ENCODE measurements at places on chromosomes 7 and 10.

- DNase-seq = no peak
These were observed 12.7 kb downstream of the ZMIZ1 start for GRCh38 chr10:79081353-79082034.

GRCh38 chr10:67969875-67970274, 85.4 kb downstream of the SIRT1 start:
- DNase-seq = no peak

DNA sequence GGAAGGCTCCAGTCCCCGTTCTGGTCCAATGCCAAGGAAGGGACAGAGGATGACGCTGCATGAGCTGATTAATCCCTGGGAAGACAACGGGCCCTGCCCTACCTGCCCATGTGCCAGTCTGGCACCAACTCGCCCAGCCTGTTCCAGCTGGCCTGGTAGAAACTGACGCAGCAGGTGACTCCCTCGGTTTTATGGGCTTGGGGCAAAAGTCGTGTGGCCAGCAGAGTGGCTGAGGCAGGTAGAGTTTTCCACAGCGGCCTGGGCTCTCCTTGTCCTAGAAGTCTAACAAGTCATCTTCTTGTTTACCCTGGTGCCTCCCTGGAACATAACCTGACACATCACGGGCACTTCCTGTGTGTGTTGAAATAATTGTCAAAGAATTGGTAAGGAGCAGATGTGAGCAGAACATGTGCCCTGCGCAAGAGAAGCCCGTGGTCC, 20.4 kb upstream of the LMTK2 start:
- DNase-seq = peak; percentile 47

DNA sequence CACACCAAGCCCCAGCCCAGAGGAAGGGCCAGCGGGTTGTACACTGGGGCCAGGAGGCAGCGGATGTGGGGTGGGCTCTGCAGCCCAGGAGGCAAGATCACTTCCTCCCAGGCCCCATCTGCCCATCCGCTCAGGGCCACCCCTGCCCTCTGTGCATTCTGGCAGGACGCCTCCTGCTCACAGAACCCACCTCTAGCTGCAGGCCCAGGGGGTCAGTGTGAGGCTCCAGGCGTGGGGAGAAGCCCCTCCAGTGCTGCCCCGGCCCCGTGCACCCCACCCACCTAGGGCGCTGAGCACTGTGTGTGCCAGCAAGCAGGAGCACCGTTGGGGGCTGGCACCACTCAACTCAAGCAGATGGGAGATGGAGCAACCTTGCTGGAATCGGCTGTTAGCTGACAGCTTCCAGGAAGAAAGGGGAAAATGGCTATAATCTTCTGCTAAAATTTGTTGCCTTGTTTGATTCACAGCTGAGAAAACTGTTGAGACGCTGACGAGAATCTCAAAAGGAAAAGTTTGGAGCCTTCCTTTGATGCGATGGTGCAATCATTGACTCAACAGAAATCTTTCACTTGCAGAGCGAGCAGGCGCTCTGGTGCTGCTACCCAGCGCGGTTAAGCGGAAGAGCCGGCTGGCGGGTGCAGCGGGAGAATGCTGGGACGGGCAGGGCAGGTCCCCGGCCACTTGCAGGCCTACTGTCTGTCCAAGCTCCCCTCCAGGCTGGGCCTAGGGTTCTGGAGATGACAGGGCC, 276.1 kb downstream of the ELFN1 start:
- DNase-seq = no peak

- no peak for DNase-seq
These were observed 74.9 kb upstream of the PCBD1 start for GRCh38 chr10:70963271-70963670.

DNA sequence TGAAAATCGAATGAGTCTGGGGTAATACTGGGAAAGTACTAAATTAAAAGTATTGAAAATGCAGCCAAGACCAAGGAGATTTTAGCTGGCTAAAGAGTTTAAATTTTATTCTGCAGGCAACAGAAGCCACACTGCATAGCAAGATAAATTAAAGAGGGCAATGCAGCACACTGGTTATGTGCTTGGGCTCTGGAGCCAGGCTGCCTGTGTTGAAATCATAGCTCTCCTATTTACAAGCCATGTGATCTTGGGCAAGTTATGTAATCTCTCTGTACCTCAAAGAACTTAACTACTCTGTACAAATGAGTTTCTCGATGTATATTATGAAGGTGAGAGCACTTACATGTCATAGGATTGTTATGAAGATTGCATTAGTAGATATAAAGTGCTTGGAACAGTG, 9.9 kb downstream of the SLC25A13 start:
- DNase-seq = no peak

DNA sequence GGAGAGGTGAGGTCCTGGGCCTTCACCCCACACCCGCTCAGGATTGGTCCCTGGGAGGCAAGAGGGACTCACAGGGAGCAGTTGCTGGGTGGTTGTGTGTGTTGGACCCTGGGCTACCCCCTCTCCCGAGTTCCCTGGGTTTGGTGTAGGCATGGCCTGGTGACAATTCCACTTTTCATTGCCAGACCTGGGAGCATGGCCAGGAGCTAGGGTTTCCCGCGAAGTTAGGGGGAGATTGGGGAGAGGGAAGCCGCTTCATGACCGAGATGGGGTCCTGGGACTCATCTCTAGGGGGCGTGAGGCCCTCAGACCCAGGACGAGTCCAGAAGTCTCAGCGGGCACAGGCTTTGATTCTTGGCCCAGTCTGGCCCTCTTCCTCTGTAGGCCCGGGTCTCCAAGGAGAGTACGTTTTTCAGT, 606 bp downstream of the PALD1 start:
- no peak for DNase-seq

GRCh38 chr7:120156476-120156875, 116.5 kb upstream of the KCND2 start:
- DNase-seq = no peak

- no peak for DNase-seq
These were observed 19.5 kb downstream of the RALA start for GRCh38 chr7:39642896-39643295.

DNA sequence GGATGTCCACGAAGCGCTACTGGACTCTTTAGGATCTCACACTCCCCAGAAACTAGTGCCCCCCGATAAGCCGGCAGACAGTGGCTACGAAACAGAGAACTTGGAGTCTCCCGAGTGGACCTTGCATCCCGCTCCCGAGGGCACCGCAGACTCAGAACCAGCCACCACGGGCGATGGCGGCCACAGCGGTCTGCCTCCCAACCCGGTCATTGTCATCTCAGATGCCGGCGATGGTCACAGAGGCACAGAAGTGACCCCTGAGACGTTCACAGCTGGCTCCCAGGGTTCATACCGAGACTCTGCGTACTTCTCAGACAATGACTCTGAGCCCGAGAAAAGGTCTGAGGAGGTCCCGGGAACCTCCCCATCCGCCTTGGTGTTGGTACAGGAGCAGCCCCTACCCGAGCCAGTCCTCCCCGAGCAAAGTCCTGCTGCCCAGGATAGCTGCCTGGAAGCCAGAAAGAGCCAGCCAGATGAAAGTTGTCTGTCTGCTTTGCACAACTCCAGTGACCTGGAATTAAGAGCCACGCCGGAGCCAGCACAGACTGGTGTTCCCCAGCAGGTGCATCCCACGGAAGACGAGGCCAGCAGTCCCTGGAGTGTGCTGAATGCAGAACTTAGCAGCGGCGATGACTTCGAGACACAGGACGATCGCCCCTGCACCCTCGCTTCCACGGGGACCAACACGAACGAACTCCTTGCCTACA, 17.6 kb upstream of the BHLHA15 start:
- peak; percentile 42 for DNase-seq

GRCh38 chr7:45575501-45576248, 1.5 kb downstream of the ADCY1 start:
- DNase-seq = no peak

- no peak for DNase-seq
These were observed 42.7 kb downstream of the CFAP46 start for GRCh38 chr10:132899751-132900065.

DNA sequence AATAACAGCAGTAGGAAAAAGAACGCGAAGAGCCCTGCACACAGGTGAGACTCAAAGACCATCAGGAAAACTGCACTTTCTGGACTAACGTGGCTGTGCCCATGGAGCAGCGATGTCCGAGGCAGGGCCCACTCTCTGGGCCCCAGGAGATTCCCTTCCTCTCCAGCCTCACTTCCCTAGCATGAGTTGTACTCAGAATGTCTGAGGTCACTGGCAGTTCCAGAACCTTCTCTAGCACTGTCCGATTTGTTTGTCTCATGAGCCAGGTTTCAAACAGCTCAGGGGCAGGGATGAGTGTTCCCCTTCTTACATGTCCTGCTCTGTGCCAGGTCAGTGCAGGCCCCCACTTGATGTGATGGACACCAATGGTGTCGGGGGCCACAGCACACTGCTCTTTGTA, 484.2 kb downstream of the PTPRN2 start:
- DNase-seq = no peak

GRCh38 chr7:135911099-135911498, 66.1 kb downstream of the MTPN start:
- DNase-seq = no peak

GRCh38 chr7:80677629-80678028, 39.2 kb downstream of the CD36 start:
- DNase-seq = no peak

GRCh38 chr7:22444181-22444971, 55.6 kb downstream of the STEAP1B start:
- no peak for DNase-seq

DNA sequence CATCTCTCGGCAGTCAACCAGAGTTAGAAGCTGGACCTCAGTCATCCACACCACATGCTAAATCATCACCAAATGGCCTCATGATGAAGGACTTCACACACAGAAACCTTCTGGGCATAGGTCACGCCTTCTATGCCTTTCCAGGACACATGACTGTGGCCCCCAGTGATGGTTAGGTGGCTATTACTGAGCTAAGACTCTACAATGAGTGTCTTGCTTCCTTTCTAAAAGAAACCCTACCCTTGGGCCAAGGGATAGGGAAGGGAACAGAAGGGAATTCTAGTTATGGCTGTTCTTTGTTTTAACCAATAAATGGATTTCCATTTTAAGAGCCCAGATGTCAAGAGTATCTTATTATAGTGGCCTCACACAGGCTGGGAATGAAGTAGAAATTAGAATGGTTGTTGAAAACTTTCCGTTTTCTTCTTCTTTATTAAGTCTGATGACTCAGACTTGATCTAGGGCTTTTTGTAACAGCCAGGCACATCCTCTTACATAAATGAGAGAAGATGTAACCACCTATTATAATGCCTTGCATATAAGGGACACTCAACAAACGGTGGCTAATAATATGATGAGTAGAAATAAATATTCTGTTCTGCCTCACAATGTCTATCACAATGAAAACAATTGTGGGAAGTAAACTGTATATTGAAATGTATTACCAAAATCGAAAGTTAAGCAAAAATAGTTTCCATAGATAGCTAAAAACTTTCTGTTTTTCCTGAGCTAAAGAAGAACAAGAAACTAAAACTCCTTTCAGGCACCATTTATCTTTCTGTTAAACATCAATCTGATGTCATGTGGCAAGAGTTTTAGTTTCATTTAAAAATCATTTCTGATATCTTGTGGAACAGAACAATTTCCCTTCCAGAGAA, 62.5 kb upstream of the TOMM7 start:
- DNase-seq = no peak

- no peak for DNase-seq
These were observed 203.6 kb upstream of the NPSR1 start for GRCh38 chr7:34454381-34454780.

- no peak for DNase-seq
These were observed 66.3 kb downstream of the PHF14 start for GRCh38 chr7:11039974-11040373.

DNA sequence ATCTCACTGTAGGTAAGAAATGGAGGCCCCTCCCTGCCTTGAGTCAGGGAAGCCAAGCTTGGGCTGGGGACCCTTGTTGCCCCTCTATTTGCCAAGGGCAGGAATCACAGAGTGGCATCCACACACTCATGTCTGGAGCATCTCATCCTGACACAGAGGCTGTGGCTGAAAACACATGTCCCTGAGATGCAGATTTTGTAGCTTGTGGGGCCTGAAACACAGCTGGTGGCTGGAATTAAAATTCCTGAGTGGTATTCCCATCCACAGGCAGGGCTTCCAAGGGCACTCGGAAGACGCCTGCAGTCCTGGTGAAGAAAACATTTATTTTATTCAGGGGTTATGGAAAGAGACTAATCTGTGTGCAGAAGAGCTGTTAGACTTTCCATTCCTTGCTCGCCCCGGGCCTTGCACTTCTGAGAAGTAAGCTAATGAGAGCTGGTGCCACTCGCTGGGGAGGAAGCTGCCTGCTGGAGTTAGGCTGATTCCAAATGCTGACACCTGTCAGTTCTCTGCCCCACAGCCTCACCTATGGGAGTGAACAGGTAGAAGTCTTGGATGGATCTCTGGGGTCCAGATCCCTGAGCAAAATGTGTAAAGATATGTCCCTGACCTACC, 36.0 kb downstream of the C10orf120 start:
- DNase-seq = no peak

GRCh38 chr10:124728071-124728829, 15.9 kb downstream of the FAM53B start:
- peak; percentile 68 for DNase-seq

- DNase-seq = no peak
These were observed 761 bp downstream of the KCTD7 start for GRCh38 chr7:66629222-66630062.

GRCh38 chr7:155351120-155351870, 53.6 kb downstream of the INSIG1 start:
- no peak for DNase-seq

GRCh38 chr10:49319206-49319605, 20.2 kb downstream of the C10orf71 start:
- no peak for DNase-seq

DNA sequence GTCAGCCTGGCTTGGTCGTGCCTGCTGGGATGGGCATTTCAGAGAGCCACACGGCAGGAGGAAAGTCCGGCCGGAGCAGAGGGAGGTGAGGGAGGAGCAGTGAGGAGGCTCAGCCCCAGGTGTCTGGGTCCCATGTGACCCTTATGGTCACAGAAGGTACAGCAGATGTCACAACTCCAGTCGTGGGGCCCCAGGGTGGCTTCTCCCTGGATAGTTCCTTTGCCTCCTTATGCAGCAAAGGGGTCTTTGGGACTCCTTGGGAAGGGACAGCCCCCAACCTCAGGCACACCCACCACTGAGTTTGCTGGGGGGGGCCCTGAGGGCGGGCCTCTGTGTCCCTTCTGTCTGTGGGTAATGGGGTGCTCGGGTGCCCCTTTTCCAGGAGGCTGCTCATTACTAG, 19.6 kb upstream of the PRKAG2 start:
- no peak for DNase-seq

DNA sequence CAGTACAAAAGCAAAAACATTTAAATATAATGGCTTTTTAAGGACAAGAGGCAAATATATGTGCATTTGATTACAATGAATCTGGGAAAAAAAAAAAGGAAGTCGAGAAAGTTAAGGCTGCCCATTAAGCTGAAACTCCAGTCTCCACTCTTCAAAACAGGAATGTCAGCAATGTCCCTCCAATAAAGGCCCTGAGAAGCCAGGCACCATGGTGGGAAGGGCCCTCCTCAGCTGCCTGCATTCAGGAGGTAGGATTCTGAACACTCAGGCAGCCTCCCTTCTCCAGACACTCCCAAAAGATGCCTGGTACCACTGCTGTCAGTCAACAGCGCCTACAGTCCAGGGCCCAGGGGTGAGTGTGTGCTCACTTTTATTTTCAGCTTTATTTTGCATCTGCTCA, 121.3 kb upstream of the MGMT start:
- DNase-seq = no peak

- no peak for DNase-seq
These were observed 379.0 kb upstream of the HPS1 start for GRCh38 chr10:98825741-98826140.

Measured in activated CD8-positive, alpha-beta memory T cell treated with anti-CD3 and anti-CD28 coated beads for 24 hours (primary cell).